ENCODE measurements at places on chromosomes 11 and 22.

DNA sequence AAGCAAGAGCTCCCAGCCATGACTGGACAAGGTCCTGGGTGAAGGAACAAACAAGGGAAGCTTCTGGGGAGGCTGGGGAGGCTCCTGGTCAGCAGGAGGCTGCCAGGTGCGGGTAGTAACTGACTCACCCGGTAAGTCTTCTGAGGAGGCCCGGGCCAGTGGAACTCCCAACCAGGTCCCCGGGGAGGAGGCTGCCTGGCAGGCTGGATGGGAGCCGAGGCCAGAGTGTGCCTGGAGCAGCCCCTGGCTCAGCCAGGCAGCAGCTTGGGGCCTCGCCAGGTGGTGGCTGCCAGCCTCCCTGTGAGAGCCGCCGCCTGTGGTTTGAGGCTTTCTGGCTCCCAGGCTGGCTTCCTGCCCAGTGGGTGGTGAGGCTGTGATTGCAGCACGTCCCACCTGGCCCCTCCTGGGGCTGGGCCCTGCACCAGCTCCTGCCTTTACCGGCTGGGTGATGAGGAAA, 46.2 kb downstream of the IGF2 start:
- peak; percentile 36 for DNase-seq

- no peak for DNase-seq
Measured at GRCh38 chr11:79353706-79354105, 87.1 kb downstream of the TENM4 start.

GRCh38 chr11:116343270-116343669, 429.5 kb downstream of the BUD13 start:
- DNase-seq = no peak

DNA sequence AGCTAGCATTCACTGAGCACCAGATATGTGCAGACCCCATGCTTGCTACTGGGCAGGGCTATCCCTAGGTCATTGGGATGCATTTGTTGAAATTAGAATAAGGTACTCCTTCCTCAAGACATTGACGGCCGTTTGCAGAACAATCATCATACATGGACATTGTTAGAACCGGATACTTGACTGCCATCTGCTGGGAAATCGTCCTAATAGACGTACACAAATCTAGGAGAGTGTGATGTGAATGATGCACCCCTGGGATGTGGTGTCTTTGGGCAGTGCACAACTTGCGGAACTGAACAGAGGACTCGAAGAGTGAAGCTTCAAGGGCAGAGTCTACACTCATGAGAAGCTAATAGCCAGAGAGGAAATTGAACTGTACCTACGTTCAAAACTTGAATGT, 35.9 kb downstream of the MYO18B start:
- no peak for DNase-seq

GRCh38 chr22:40187389-40187788, 9.7 kb downstream of the TNRC6B start:
- DNase-seq = no peak

GRCh38 chr22:43118953-43119458, 8.5 kb downstream of the BIK start:
- DNase-seq = no peak

- no peak for DNase-seq
Measured at GRCh38 chr11:57938351-57938750, 85.3 kb upstream of the OR9Q1 start.

DNA sequence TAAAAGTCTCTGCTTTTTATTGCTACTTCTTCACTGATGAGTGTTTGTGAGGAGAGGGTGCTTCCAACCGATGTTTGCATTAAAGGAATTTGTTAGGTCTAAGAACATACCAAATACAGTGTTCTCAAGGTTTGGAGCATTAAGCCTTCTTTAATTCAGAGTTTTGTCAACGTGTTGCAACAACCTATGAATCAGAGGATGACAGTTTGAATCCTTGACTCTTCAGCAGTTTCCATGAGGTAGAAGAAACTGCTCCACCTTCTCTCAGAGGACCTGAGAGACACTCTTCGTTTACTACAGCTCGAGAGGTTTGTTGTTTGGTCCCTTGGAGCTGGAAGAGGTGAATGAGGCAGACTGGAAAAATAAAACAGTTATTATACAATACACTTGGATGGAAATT, 55.7 kb downstream of the NCAM1 start:
- DNase-seq = no peak

DNA sequence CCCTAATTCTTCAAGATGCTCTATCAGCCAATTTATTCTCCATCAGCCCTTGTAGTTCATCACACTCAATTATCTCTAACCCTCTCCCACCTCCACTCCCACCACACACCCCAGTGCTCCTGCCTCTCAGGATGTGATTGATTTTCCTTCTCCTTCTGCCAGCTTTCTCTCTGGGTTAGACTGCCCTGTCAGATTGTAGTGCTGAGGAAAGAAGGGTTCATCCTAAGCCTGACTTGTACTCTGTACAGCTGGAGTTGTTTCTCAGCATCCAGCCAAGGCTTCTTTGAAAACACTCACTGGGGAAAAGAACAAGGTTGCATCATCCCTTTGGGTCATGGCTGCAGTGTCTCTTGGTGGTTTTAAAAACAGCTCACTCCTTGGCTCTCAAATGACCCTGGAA, 61.2 kb downstream of the CECR2 start:
- no peak for DNase-seq

- no peak for DNase-seq
Measured at GRCh38 chr11:126917531-126918204, 82.9 kb downstream of the KIRREL3 start.

DNA sequence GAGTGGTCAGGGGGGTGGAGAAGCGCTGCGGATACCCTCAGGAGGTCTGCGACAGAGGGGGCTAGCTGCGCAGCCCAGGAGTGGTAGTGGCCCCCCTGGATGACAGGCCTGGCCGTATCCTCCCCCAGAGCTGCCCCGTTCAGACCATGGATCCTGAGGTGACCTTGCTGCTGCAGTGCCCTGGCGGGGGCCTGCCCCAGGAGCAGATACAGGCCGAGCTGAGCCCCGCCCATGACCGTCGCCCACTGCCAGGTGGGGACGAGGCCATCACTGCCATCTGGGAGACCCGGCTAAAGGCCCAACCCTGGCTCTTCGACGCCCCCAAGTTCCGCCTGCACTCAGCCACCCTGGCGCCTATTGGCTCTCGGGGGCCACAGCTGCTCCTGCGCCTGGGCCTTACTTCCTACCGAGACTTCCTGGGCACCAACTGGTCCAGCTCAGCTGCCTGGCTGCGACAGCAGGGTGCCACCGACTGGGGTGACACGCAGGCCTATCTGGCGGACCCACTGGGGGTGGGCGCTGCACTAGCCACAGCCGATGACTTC, 505 bp downstream of the NUDT22 start:
- peak; percentile 38 for DNase-seq

DNA sequence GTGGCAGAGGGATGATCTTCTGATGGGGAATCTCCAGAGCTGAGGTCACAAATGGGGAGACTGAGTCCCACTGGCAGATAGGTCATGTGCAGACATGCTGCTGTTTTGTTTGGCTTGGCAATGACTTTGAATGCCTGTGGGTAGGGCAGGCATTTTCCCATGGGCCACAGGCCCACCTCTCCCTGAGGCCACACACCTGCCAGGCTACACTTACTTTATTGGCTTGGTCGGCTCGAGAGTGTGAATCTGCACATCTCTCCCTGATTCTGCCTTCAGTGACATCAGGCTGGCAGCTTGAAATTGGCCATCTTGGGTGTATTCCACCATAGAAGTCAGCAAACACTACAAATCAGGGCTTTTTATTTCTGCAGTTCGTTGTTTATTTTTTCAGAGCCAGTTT, 91.5 kb downstream of the GRIK4 start:
- DNase-seq = no peak

GRCh38 chr11:92707173-92707619, 262.3 kb upstream of the MTNR1B start:
- DNase-seq = no peak

GRCh38 chr22:45597460-45598192, 74.0 kb upstream of the ATXN10 start:
- DNase-seq = no peak

- peak; percentile 47 for DNase-seq
Measured at GRCh38 chr22:19891317-19892256, 36.9 kb upstream of the GNB1L start.

GRCh38 chr11:75800136-75800675, 14.8 kb upstream of the UVRAG start:
- DNase-seq = no peak

- no peak for DNase-seq
Measured at GRCh38 chr11:2860636-2861035, 24.9 kb downstream of the CDKN1C start.

DNA sequence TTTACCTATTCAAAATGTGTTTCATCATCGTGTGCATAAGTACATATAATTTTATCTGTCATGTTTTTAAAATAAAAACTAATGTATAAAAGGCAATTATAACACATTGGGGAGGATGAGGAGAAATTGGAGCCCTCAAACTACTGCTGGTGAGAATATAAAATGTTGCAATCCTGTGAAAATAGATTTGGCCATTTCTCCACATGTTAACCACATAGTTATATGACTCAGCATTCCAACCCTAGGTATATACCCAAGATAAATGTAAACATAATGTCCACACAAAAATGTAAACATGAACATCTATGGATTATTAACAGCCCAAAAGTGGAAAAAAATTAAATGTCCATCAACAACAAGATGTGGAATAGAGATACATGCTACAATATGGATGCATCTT, 928.0 kb upstream of the FAT3 start:
- DNase-seq = no peak

- DNase-seq = no peak
Measured at GRCh38 chr11:58788355-58789023, 56.0 kb downstream of the GLYATL2 start.

DNA sequence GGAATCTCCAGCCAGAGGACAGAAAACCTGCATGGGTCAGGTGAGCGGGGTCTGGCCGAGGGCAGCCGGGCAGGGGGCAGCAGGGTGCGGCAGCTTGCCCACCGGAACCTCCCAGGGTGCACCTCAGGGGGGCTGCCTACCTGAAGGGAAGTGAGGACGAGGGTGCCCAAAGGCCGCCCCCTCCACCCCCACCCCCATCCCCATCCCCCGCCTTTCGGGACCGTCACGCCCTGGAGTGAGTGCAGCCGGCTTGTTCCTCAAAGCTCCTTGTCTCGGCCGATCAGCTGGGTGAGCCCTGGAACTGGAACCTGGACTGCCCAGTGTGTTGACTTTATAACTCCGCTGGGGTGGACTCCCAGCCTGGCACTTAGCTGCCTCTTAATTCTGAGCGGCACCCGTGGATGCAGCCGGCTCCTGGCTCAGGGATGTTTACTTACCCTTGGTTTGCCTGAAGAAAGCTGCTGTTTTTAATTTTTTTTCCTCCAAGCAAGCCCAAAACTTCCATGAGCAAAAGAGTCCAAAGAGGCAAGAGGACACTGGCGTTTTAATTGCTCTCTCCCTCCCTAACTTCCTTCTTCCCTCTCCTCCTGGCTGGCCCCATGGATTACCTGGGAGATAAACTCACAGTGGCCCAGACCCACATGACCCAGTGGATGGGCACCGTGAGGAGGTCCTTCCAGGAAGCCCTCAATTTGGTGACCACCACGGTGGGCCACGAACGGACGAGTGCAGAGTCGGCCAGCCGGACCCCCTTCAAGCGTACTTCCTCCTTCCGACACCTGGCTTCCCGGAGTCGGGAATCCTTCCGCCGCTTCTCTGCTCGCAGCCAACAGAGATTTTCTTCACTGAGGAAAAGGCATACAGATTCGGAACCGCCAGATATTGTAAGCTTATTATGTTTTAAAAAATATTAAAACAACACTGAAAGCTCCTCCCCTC, 87.8 kb upstream of the CRYBB3 start:
- DNase-seq = no peak

DNA sequence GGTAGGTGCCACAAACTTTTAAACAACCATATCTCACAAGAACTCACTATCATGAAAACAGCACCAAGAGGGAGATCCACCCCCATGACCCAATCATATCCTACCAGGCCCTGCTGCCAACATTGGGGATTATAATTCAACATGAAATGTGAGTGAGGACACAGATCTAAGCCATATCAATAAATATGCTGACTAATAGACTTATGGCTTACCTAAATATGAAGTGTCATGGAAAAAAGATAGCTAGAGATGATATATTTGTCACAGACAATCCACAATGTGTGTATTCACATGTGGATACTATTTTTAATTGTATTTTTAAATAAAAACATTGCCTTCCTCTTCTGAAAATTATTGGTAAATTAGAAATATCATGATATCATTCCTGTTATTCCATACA, 38.2 kb upstream of the RAB38 start:
- no peak for DNase-seq

DNA sequence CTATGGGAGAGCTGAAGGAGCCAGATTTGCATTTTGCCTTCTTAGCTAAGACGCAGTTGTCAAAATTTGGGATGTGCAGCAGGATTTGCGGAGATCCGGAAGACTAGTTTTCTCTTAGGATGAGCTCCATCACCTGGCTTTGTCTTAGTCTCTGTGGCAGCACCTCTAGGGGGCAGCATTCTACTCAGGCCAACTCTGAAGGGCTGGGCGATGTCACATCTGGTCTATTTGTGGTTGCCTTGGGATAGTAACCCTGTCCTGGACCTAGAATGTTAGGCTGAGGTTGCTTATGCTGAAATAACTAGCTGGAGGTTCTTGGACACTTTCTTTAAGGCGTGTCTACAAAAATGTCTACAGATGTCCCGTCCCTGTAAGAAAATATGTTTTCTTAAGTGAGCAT, 116.2 kb downstream of the FAT3 start:
- no peak for DNase-seq

GRCh38 chr11:2517016-2517385, 72.2 kb downstream of the KCNQ1 start:
- no peak for DNase-seq

DNA sequence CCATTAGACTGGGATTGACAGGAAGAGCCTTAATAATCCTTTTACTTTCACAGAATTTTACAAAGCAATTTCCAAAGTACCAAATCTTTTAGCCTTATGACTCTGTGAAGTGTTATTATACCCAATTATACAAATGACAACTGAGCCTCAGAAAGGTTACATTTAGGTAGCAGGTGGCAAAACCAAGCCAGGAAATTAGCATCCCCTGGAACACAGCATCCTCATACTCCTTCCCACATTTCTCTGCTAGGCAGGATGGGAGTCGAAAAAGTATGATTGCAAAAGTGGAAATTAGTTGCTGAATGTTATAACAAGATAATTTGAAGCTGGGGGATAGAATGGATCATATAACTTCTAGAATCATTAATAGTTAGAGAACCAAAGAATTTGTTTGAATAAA, 359.7 kb upstream of the PDGFD start:
- DNase-seq = no peak

DNA sequence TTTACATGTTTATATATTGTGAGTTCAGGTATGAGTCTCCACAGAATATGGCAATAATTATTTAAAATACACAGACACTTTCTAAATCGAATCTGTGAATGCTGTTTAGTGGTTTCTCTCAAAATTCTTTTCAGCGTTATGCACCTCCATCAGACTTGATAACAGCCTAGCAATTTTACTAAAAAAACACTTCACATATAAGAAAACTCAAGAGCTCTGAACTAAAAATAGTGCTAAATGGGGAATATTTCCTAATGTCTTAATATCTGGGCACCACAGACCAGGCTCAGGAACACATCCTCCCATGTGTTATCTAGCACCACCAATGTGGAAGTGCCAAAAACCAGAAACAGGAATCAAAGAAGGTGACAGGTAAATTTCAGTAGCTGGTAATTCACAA, 47.9 kb downstream of the ARHGAP32 start:
- no peak for DNase-seq
